T-helper 17 cell (primary cell): ENCODE measurements at places on chromosomes 12 and 14.

GRCh38 chr14:65772921-65773574, 360.5 kb downstream of the FUT8 start:
- no peak for DNase-seq

- DNase-seq: no peak
These were observed 86.3 kb downstream of the KIF26A start for GRCh38 chr14:104224506-104225277.

- no peak for DNase-seq
These were observed 380.1 kb upstream of the KITLG start for GRCh38 chr12:88960213-88960878.

DNA sequence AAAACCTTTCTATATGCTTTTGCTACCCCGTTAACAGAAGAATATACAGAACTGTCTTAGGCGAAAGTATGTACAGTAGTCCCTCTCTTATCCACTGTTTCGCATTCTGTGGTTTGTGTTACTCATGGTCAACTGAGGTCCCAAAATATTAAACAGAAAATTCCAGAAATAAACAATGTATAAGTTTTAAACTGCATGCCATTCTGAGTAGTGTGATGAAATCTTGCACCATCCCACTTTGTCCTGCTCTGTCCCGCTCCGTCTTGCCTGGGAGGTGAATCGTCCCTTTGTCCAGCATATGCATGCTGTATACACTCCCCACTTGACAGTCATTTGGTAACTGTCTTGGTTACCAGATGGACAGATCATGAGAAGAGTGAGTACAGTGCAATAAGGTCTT, 70.1 kb upstream of the STRN3 start:
- no peak for DNase-seq

DNA sequence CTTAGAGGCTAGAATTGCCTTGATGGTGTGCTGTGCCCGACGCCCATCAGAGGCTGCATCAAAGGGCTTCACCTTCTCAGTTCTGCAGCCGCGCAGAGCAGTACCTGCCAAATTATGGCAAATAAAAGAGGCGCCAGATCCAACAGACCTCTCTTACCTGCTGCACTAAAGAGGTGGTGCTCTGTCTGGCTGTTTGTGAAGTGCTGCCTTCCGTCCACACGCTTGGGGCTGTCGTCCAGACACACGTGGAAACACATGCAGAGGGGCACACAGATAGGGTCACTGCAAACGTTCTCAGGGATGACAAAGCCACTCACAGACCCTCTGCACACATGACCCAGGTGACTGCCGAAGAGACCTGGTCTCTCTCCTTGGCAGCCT, 617.5 kb downstream of the VRK1 start:
- DNase-seq: no peak

GRCh38 chr14:88044444-88044758, 39.5 kb downstream of the GPR65 start:
- DNase-seq: no peak

GRCh38 chr12:3117591-3118015, 40.4 kb downstream of the TSPAN9 start:
- DNase-seq: no peak

GRCh38 chr12:128969480-128970055, 116.3 kb downstream of the GLT1D1 start:
- no peak for DNase-seq

- DNase-seq: no peak
These were observed 1.1 kb downstream of the NELL2 start for GRCh38 chr12:44874981-44875416.

- no peak for DNase-seq
These were observed 83.9 kb downstream of the STXBP6 start for GRCh38 chr14:24965934-24966578.

DNA sequence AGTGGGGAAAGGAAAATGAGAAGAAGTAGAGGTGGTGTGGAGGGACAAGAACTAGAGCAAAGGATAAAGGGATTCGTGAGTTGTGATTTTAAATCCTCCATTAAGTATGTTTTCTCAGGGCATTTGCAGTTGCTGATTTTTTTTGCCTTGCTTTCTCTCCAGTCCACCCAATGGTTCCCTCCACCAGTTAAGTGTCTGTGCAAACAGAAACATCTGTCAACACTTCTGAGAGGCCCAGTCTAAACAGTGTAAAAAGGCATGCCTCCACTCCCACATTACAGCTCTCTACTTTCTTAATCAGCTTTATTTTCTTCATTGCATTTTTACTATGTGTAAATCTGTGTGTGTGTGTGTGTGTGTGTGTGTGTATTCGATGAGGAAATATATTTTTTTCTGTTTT, 141.2 kb downstream of the PPFIA2 start:
- no peak for DNase-seq

GRCh38 chr12:98154850-98155249, 360.5 kb upstream of the TMPO start:
- DNase-seq: no peak
